ENCODE measurements at places on chromosomes 5 and 9.

DNA sequence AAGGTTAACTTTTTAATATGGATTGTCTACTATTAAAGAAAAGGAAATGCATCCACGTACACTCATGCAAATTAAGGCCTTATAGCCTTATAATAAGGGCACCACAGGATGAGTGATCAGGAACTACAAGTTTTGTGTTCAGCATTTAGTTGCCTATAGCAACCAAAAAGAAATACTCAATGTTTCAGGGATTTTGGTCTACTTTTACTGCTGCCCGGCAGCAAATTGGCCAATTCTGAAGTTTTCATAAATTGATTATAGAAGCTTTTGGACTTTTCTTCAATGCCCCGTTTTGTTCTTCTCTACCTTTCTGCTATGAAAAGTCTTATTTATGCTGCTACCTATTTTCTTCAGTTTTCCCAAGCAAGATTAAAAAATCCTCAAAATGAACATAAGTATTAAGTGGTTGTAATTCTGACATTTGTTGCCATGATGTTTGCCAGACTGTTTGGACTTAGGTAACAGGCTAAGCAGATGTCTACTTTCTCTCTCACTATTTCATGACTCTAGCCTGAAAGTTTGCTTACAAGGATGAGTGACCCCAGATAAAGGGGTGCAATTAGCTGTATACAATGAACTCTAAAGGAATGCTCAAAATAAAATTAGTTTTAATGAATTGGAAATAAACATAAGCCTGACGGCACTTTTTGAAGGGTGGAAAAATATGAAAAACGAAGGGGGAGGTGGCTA is 391.5 kb upstream of the DAB2 start:
- DNase-seq: no peak

DNA sequence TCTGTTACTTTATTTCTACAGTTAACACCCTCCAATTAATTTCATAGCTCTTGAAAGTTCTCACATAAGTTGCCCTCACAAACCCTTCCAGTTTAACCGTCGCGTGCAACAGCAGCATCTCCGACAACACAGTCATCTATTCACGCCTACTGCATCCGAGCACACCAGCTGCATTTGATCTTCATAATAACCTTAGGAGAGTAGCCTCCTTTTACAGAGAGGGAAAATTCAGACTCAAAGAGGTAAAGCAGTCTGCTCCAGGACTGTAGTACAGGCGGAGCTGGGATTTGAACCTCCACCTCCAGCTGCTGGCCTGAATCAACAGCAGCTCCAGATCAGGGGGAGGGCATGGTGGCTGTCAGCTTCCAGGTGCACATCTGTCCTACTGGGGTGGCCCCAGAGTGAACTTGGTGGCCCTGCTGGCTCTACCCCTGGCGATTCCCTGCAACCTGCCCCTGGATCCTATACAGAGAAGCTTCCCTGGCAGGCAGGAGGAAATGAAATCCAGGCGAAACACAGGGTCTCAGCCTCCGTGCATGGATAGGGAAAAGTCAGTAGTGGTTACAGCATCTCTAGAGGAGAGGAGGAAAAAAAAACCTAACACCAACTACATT is 71.6 kb upstream of the UNC5A start:
- DNase-seq: no peak

GRCh38 chr5:135743181-135743580 is 91.3 kb upstream of the SLC25A48 start:
- DNase-seq: no peak

GRCh38 chr9:134942011-134942787 is 24.5 kb upstream of the FCN1 start:
- DNase-seq: no peak

- DNase-seq: peak; percentile 70
Observed at GRCh38 chr5:39224196-39224761, 4.9 kb upstream of the FYB1 start.

GRCh38 chr5:164233791-164234190 is 728.4 kb downstream of the MAT2B start:
- no peak for DNase-seq

- DNase-seq: no peak
Observed at GRCh38 chr9:114300153-114300845, 22.6 kb upstream of the ORM1 start.

DNA sequence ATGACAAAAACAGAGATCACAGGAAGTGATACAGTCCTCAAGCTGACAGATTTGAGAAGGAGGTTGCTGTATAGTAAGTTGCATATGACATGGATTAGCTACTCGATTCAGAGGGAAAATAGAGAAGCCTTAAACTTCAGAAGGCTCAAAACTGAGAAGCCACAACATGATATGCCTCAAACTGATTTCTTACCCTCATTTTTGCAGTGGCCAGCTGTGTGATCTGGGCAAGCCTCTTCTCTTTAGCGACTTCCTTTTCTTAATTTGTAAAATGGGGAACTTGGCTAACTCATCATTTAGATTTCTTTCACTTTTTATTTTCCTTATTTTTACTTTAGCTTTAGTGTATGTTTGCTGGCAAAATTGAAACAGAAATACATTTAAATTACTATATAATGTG is 421.1 kb downstream of the KIF4B start:
- DNase-seq: peak; percentile 20

GRCh38 chr5:144691936-144692335 is 521.3 kb downstream of the KCTD16 start:
- DNase-seq: no peak

- no peak for DNase-seq
Observed at GRCh38 chr5:88666761-88667495, 216.1 kb downstream of the MEF2C start.

DNA sequence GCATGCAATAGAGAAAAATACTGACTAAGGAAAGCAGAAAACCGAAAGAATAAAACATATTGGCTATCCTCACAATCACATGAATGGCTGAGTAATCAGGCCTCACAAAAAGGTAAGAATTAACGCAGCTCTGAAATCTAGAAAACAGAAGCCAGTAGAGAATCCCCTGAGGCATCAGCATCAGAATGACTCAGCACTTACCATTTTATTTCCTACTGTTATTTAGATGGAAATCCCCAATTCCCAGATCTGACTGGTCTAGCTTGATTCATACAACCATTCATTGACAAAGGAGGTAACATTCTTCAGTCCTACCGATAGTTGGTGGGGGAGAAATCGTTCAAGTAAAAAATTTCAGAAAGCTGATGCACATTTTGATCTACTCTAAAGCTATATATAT is 1408.4 kb upstream of the WWC1 start:
- DNase-seq: no peak

DNA sequence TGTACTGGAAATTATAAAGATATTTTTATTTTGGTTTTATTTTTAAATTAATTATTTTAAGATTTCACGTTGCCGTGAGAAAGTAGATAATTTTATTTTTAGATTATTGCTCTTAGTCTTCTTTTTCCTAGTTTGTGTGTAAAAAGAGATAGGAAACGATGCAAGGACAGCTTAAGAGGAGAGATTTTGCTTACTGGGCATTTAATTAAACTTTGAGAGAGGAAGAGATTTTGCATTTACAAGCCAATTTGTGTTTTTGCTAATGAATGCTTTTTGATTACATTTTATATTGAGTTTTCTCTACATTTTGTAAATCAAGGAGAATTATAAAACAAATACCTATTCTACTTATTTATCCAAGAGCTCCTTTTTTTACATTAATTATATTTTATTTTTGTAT is 64.0 kb downstream of the ARHGEF28 start:
- DNase-seq: no peak

DNA sequence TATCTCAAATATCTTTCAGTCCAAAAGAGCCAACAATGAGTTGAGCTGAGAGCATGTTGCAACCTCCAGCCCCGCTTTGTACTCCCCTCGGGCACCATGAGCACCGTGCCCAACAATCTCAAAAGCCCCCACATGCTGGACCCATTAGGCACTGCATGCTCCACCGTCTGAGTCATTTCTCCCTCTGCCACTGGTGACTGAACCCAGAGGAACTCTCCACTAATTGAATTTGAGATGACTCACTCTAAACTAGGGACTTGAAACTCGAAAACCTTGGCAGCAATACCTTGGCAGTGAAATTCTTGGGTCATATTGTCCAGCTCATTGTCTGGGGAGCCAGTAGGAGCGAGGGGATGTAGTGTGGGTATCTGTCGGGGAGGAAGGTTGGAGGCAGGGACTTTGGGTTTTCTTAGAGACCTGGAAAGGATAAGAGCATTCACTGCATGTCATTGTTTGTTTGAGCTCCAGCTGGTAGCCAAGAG is 49.9 kb upstream of the SLIT3 start:
- DNase-seq: no peak

GRCh38 chr9:137725598-137725997 is 106.8 kb downstream of the EHMT1 start:
- no peak for DNase-seq

GRCh38 chr5:5813441-5813840 is 391.0 kb downstream of the ICE1 start:
- DNase-seq: no peak

- peak; percentile 32 for DNase-seq
Observed at GRCh38 chr5:160369990-160370712, at the start of gene C1QTNF2. TSS of gene C1QTNF2 (minus strand) at chr5:160370626. CDS start at chr5:160355011, 15,615 bp downstream.

DNA sequence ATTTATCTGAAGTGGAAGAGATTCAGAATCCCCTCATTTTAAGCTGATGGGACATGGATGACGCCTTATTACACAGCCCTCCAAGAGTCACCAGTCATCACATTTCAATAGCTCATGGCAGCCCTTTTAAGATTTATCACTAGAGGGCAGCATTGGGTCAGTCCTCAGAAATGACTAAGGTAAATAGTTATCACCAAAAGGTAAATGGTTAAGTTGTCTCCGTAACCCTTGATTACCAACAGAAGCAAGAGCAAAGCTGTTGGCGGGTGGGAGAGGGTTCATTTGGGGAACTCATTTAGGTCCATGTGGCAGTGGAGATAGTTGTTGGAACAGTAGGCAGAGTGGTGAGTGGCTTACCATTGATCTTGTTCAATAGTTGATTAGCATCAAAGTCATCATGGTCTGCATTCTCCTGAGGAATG is 12.0 kb upstream of the C9 start:
- peak; percentile 77 for DNase-seq

DNA sequence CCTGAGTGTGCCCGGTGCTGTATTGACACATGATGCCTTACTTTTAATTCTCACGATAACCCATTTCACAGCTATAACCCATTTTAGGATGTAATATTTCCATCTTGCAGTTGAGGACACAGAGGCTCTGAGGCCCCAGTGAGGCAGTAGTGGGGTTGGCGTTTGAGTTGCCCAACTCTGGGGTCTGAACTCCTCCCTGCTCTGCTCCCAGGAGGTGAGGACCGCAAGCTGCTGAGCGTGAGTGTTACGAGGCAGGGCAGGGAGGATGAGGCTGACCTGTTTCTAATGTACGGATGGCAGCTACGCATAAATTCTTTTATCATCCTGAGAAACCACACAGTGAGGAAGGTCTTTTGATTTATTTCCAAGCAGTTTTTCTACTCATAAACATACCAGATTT is 11.4 kb downstream of the LRRC8A start:
- no peak for DNase-seq

DNA sequence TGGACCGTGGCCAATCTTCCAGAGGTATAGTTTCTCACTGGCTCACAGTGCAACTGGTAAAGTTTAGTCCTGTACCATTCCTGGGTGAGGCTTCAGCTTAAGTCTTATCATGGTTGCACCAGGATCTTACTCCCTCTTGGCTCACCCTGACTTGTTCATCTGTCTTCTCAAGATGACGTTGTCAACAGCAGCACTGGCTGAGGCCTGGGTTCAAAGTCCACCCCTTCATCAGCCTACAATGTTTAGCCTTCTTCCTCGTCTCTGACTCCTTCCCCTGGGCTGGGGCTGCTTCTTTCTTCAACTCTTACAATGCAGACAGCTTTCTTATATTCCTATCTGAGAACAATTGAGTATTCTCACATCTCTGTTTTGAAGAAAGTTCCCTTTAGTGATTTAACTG is 311.1 kb upstream of the CLINT1 start:
- no peak for DNase-seq

GRCh38 chr9:128062846-128063831 is 4.0 kb downstream of the NAIF1 start:
- DNase-seq: no peak
